ENCODE measurements at places on chromosomes 5 and 9. TPM values are rescaled to one million over a fixed set of nuclear protein-coding genes. Genes with fewer than 3 reads are reported as not detected.

Gene GPR21
- 2.2 TPM for total RNA-seq

Gene DMAC1
- 40.8 TPM for total RNA-seq

Gene SKP1
- total RNA-seq, result 249 TPM

Gene C9orf153
- 0.95 TPM for total RNA-seq

Gene SEC24A
- 22.0 TPM for total RNA-seq

Gene DNM1
- 8.8 TPM for total RNA-seq

Gene PCDHGB2
- 3.7 TPM for total RNA-seq

Gene ERAP2
- 32.1 TPM for total RNA-seq

Gene TXNDC8
- not detected for total RNA-seq

- no peaks in the 10 kb centered on the region for H3K27me3 ChIP-seq
- H3K4me3 ChIP-seq, result peak overlapping the region; percentile 72
- peaks cover 4% of the 10 kb centered on the region for H3K36me3 ChIP-seq
- DNase-seq, result no peak
These were observed 1.2 kb downstream of the CKS2 start for GRCh38 chr9:89312222-89312571.

DNA sequence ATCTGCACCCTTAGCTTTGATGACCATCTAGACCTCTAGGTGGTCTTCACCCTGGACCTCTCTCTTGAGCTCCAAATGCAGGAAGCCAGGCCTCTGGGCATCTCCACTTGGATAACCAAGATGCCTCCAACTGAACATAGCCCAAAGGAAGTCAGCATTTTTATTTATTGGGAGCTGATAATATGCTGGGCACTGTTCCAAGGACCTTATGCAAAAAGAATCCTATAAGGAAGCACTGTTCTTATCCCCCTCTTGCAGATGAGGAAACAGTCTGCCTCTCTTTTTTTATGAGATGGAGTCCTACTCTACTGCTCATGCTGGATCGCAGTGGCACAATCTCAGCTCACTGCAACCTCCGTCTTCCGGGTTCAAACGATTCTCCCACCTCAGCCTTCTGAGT lies 219.9 kb downstream of the CDK5RAP2 start:
- H3K4me1 ChIP-seq, result no peaks in the 10 kb centered on the region
- H3K27me3 ChIP-seq, result no peaks in the 10 kb centered on the region
- no peak overlapping the region for H3K27ac ChIP-seq
- no peaks in the 10 kb centered on the region for H3K36me3 ChIP-seq
- H3K4me3 ChIP-seq, result no peak overlapping the region

GRCh38 chr5:116359592-116359991 lies 215.0 kb downstream of the SEMA6A start:
- no peak overlapping the region for H3K4me3 ChIP-seq
- H3K27ac ChIP-seq, result no peak overlapping the region
- peaks cover 18% of the 10 kb centered on the region for H3K4me1 ChIP-seq
- H3K27me3 ChIP-seq, result no peaks in the 10 kb centered on the region
- no peak for DNase-seq

DNA sequence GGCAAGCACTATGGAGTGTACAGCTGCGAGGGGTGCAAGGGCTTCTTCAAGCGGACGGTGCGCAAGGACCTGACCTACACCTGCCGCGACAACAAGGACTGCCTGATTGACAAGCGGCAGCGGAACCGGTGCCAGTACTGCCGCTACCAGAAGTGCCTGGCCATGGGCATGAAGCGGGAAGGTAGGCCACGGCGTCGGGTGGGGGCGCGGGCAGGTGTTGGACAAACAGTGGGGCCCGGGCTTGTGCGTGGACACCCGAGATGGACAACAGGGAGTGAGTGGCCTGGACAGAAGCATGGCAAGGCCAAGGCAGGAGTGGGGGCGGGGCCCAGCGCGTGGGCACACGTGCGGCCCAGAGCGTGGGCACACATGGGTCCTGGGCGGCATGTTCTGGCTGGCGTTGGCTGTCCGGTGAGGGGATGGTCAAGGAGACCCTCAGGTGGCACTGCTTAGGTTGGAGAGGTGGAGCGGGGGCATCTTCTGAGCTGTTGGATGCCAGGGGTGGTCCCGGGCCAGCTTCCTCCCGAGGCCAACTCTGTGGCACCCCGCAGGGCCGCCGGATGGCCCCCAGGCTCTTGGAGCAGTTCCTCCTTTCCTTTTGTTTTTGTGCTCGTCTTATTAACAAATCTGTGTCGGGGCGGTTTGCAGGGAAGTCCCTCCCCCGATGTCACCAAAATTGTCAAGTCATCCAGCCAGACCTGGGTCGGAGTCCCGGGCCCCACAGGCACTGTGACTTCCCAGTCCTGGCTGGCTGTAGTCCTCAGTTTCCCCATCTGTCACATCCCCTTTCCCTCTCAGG lies 82.9 kb downstream of the RXRA start:
- H3K27me3 ChIP-seq, result no peaks in the 10 kb centered on the region
- peaks cover 100% of the 10 kb centered on the region for H3K4me1 ChIP-seq
- H3K4me3 ChIP-seq, result no peak overlapping the region
- no peak for DNase-seq

- no peaks in the 10 kb centered on the region for H3K36me3 ChIP-seq
- no peaks in the 10 kb centered on the region for H3K27me3 ChIP-seq
- H3K4me3 ChIP-seq, result peak overlapping the region; percentile 99
These were observed 505 bp downstream of the SPTAN1 start for GRCh38 chr9:128552744-128553440.

GRCh38 chr5:69493396-69494133 lies 975 bp downstream of the OCLN start:
- no peaks in the 10 kb centered on the region for H3K36me3 ChIP-seq
- peak overlapping the region; percentile 92 for H3K27ac ChIP-seq
- peak overlapping the region; percentile 87 for H3K4me3 ChIP-seq
- peaks cover 29% of the 10 kb centered on the region for H3K4me1 ChIP-seq

- no peaks in the 10 kb centered on the region for H3K36me3 ChIP-seq
- no peak for DNase-seq
- no peak overlapping the region for H3K27ac ChIP-seq
- H3K4me1 ChIP-seq, result no peaks in the 10 kb centered on the region
These were observed 58.3 kb upstream of the NFIL3 start for GRCh38 chr9:91481972-91482371.

DNA sequence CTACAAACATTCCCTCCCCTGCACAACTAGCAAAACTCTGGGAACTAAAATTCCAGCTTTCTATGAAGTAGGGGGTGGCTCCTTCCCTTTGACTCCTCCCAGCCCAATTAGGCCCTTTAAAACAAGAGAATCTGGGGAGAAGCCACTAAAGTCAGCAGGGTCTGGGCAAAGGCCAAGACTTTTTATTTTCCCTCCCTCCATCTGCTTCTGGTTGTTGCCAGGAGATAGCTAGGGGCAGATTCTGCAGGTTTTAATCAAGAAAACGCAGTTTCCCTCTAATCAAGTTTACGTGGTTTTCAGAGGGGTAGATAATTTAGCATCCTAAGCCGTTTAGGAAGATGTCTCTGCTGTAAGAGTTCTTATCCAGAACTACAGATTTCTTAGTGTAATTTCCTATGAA lies 114.5 kb upstream of the CDH6 start:
- DNase-seq, result no peak
- no peak overlapping the region for H3K4me3 ChIP-seq
- no peaks in the 10 kb centered on the region for H3K36me3 ChIP-seq
- no peaks in the 10 kb centered on the region for H3K27me3 ChIP-seq

DNA sequence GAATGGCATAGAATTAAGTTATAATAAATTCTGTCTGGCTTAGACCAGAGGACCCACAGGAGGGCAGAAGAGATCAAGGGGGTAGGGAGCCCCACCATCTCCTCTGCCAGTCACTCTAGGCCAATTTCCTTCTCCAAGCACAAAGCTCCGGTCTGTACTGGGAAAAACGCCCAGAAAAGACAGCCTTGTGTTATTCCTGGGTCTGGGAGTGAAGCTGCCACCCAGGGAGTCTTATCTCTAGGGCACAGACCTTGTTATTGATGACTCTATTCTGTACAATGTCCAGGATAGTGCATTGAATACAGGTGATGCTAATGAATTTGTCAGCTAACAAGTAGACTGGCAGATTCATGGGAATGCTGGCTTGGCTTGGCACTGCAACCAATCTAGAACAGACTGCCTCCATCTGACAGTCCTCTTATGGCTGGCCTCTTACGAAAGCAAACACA lies 60.7 kb downstream of the MED27 start:
- H3K4me3 ChIP-seq, result no peak overlapping the region
- no peaks in the 10 kb centered on the region for H3K27me3 ChIP-seq
- H3K4me1 ChIP-seq, result no peaks in the 10 kb centered on the region

DNA sequence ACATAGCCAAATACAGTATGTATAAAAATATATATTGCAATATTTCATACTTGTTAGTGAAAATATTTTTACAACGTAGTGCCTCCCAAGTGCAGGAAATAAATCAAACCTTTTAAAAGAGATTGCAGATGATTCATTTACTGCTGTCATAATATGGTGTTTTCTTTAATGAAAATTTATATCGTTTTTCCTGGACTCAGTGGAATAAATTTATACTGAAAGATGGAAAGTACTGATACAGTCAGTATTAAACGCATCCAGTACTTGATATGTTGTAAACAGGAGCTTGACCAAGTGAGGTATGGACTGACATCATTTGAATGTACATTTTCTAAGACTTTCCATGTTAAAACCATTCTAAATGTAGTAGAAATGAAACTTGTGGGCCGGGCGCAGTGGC lies 143.4 kb upstream of the ZNF608 start:
- no peaks in the 10 kb centered on the region for H3K27me3 ChIP-seq
- peaks cover 21% of the 10 kb centered on the region for H3K4me1 ChIP-seq
- DNase-seq, result no peak
- H3K4me3 ChIP-seq, result no peak overlapping the region

DNA sequence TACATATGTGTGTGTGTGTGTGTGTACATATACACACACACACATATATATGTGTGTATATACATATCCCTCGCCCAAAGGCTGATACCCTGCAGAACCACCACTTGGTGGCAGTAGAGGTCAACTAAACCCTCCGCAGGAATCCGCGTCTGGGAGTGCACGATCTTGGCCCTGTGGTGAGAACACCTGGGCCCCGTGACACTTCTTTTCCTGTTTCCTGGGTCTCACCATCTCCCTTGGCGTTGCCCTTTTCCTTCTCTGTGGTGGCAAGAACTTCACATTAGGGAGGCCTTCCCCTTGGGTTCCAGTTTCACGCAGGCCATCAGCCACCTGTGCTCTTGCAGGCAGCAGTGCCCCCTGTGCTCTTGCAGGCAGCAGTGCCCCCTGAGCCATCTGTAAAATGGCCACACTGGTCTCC lies 8.2 kb downstream of the IL9 start:
- no peak overlapping the region for H3K27ac ChIP-seq
- H3K4me3 ChIP-seq, result no peak overlapping the region
- peaks cover 14% of the 10 kb centered on the region for H3K27me3 ChIP-seq
- H3K4me1 ChIP-seq, result peaks cover 18% of the 10 kb centered on the region
- DNase-seq, result peak; percentile 56

GRCh38 chr5:173397516-173397915 lies 69.3 kb upstream of the STC2 start:
- no peaks in the 10 kb centered on the region for H3K36me3 ChIP-seq
- no peak overlapping the region for H3K27ac ChIP-seq
- no peak for DNase-seq
- no peaks in the 10 kb centered on the region for H3K27me3 ChIP-seq

DNA sequence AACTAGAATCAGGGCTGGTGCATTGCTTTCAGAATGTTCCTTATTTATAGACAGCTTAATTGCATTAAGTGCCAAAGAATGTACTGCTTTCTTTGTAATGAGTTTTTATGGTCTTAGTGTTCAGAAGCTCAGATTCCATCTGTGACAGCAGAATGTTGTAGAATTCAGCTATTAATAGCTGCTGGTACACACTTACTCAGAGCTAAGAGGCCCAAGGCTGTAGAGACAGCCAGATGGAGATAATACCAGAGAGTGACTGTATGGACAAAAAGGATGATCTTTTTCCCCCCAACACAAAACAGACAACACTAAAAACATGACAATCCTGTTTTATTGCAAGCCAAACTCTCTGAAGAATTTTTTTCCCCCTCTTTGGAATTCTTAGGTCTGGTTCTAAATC lies 50.2 kb downstream of the PPP2R2B start:
- no peak for DNase-seq
- H3K4me1 ChIP-seq, result no peaks in the 10 kb centered on the region
- no peak overlapping the region for H3K27ac ChIP-seq
- no peaks in the 10 kb centered on the region for H3K36me3 ChIP-seq

- H3K27me3 ChIP-seq, result no peaks in the 10 kb centered on the region
- no peaks in the 10 kb centered on the region for H3K4me1 ChIP-seq
- no peak overlapping the region for H3K4me3 ChIP-seq
- no peak overlapping the region for H3K27ac ChIP-seq
These were observed 422.2 kb downstream of the CTNND2 start for GRCh38 chr5:11482011-11482410.

- no peaks in the 10 kb centered on the region for H3K36me3 ChIP-seq
- no peak overlapping the region for H3K4me3 ChIP-seq
- no peaks in the 10 kb centered on the region for H3K27me3 ChIP-seq
- peaks cover 35% of the 10 kb centered on the region for H3K4me1 ChIP-seq
- peak; percentile 77 for DNase-seq
These were observed 71.4 kb downstream of the RALGPS1 start for GRCh38 chr9:126985870-126986498.

DNA sequence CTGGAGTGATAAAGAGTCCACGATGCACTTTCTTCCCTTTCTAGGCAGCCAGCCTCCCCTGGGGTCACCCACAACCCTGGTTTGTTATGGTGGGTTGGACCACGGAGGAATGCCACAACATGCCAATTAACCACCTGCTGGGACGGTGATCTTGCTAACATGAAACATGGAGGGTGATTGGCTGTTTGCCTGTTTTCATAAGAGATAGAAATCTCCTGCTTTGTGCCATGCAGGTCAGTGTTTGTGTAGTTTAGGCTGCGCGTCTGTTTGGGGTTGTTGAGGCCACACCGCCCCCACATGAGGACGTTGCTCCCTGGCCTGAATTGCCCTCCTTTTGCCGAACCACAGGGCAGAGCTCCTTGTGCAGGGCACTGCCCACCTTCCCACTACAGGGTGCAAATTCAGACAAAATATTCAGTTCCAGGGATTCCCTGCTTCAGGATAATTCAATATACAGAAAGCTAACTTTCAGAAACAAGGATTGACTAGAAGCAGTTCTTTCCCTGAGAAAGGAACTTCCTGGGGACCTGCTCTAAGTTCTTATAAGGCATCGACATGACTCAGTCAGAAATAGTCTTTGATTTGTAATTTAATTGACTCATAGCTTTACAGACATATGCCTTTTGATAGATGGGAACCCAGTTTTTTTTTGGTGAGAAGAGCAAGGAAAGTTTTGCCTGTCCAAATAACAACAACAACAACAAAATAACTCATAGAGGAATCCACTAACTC lies 427.6 kb downstream of the GADD45G start:
- no peaks in the 10 kb centered on the region for H3K36me3 ChIP-seq
- H3K27me3 ChIP-seq, result no peaks in the 10 kb centered on the region
- H3K4me3 ChIP-seq, result no peak overlapping the region
- no peak for DNase-seq

GRCh38 chr5:69416699-69417098 lies 1.8 kb downstream of the MARVELD2 start:
- H3K36me3 ChIP-seq, result peaks cover 23% of the 10 kb centered on the region
- DNase-seq, result no peak
- H3K4me3 ChIP-seq, result peak overlapping the region; percentile 77
- H3K27me3 ChIP-seq, result no peaks in the 10 kb centered on the region
- H3K4me1 ChIP-seq, result peaks cover 9% of the 10 kb centered on the region

GRCh38 chr5:16673241-16674201 lies 56.7 kb upstream of the RETREG1 start:
- H3K27ac ChIP-seq, result no peak overlapping the region
- no peaks in the 10 kb centered on the region for H3K27me3 ChIP-seq
- no peak overlapping the region for H3K4me3 ChIP-seq
- H3K4me1 ChIP-seq, result no peaks in the 10 kb centered on the region
- no peak for DNase-seq

Data from lower lobe of right lung (tissue), 2 donors.